ENCODE measurements at places on chromosomes 7 and 10.

- DNase-seq, result peak; percentile 25
Measured at GRCh38 chr10:70512149-70512639, 33.6 kb downstream of the PALD1 start.

DNA sequence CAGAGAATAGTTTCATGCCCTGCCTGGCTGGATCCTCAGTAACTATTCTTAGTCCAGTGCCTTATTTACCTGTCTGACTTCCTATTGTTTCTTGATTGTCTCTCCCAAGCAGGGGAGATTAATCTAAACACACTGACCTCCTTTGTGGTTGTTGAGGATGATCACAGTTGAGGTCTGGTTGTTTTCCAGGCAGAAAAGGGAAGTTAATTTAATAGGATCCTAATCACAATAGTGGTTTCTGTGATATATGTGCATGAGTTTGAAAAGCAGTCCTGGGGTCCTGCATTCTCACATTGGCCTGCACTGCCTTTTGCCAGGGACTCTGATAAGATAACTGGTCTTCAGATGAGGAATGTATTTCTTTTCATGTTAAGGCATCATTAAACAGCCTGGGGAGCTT is 130.1 kb downstream of the SND1 start:
- DNase-seq, result no peak

DNA sequence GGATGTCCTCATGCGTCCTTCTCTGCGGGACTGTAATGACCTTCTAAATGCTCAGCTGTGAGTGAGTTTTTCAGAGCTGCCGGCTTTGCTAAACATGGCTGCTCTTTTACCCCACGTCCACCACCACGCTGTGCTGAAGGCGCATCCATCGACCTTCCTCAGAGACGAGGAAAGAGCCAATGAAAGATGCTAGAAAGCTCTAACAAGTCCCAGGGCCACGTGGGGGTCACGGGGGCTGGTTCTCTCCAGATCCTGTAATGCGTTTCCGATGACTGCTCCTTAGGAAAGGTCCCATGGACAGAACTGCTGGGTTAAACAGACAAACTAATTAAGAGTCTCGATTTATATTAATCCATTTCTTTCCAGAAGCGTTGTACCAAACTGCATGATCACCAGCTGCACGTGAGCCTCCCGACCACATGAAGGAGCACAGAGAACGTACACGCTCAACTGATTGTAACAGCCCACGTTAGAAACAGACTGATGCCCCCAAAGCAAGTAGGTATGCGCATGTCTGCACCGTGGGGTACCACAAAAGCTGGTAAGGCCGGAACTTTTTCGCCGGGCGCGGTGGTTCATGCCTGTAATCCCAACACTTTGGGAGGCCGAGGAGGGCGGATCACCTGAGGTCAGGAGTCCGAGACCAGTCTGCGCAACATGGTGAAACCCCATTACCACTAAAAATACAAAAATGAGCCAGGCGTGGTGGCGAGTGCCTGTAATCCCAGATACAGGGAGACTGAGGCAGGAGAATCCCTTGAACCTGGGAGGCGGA is 109.6 kb downstream of the TCERG1L start:
- DNase-seq, result no peak

GRCh38 chr7:1369916-1370657 is 89.2 kb downstream of the MICALL2 start:
- DNase-seq, result no peak

- DNase-seq, result no peak
Measured at GRCh38 chr7:157297185-157297584, 39.6 kb upstream of the DNAJB6 start.

DNA sequence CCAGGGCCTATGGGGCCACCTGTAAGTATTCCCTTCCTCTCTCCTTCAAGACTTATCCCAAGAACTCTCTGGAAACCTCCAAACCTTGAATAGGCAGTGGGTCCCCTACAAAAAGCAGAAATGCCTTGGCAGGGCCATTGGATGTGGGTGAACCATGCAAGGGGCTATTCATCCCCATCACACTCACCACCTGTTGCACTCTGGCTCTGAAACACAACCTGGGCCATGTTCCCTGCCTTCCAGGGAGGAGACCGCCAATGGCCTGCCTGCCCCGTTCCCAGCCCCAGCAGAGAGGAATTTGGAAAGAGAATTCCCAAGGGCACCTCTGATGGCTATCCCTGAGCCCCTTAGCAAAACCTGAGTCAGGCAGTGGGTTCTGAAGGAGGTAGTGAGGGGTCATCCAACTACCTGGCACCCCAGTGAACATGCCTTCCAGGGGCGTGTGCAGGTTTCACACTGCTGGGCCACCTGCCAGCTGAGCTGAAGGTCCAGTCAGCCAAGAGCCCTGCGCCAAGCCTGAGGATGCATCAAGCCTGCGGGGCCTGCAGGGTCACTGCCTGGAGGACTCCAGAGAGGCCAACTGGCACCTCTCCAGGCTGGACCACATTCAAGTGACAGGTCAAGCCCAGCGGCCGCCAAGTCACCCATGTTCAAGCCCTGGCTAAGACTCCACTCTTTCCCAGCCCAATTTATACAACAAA is 101.3 kb downstream of the COL13A1 start:
- no peak for DNase-seq

DNA sequence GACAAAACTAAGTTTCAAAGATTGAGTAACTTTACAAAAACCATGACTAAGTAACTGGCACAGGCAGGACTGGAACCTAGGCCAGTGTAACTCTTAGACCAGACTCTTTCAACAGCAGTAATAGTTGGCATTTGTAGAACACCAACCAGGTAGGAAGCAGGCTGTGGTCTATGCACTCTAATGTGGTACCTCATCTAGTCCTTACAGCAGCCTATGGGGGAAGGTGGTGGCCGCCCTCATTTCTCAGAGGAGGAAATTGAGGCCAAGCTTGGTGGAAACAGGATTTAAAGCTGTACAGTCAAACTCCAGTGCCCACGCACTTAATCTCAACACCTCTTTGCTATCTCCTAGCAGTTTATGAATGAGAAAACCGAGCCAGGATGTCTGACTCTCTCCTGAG is 165.4 kb upstream of the LRGUK start:
- no peak for DNase-seq

GRCh38 chr10:115941361-115941771 is 331.6 kb downstream of the GFRA1 start:
- DNase-seq, result no peak

- DNase-seq, result no peak
Measured at GRCh38 chr10:75876710-75877109, 445.3 kb downstream of the LRMDA start.

- no peak for DNase-seq
Measured at GRCh38 chr10:132890301-132890700, 52.1 kb downstream of the CFAP46 start.

- no peak for DNase-seq
Measured at GRCh38 chr10:92381543-92381954, 90.6 kb downstream of the MARCHF5 start.

DNA sequence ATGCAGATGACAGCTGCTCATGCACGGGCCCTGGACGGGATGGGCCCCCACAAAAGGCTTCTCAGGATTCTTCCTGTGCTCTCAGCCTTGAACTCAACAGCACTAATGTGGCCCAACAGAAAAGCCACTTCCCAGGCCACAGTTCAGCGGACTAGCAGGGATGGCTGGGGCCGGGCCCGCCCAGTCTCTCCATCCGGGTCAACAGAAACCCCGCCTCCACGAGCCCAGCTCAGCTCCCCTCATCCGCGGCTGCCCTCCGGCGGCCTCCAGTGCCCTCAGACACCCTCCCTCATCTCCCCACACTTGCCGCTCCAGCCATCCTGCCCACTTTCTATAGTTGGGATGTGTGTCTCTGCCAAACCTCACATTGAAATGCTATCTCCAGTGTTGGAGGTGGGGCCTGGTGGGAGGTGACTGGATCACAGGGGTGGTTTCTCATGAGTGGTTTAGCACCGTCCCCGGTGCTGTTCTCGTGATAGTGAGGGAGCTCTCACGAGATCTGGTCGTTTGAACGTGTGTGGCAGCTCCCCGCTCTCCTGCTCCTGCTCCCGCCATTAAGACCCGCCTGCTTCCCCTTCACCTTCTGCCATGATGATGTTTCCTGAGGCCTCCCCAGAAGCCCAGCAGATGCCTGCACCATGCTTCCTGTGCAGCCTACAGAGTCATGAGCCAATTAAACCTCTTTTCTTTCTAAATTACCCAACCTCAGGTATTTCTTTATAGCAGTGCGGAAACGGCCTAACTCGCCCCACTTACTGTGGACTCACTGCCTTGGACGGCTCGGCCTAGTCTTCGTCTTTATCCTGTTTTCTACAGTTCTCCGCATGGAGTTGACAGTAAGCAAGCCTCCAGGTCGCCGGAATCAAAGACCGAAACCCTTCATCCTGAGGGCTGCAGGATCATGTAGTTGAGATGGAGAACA is 169.9 kb upstream of the RNF32 start:
- DNase-seq, result no peak

- no peak for DNase-seq
Measured at GRCh38 chr7:37960483-37960882, 40.0 kb downstream of the EPDR1 start.

DNA sequence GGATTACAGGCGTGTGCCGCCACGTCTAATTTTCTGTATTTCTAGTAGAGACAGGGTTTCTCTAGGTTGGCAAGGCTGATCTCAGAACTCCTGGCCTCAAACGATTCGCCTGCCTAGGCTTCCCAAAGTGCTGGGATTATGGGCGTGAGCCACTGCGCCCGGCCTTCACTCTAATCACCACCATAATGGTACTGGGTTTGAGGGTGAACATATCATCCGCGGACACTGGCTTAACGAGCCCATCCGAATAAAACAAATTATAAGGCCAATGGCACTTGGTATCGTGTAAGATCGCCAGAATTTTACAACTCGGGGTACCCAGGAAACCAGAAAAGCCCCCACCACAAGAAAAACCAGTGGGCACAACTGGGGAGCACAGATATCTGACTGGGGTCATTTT is 580 bp downstream of the FAM200A start:
- DNase-seq, result no peak

DNA sequence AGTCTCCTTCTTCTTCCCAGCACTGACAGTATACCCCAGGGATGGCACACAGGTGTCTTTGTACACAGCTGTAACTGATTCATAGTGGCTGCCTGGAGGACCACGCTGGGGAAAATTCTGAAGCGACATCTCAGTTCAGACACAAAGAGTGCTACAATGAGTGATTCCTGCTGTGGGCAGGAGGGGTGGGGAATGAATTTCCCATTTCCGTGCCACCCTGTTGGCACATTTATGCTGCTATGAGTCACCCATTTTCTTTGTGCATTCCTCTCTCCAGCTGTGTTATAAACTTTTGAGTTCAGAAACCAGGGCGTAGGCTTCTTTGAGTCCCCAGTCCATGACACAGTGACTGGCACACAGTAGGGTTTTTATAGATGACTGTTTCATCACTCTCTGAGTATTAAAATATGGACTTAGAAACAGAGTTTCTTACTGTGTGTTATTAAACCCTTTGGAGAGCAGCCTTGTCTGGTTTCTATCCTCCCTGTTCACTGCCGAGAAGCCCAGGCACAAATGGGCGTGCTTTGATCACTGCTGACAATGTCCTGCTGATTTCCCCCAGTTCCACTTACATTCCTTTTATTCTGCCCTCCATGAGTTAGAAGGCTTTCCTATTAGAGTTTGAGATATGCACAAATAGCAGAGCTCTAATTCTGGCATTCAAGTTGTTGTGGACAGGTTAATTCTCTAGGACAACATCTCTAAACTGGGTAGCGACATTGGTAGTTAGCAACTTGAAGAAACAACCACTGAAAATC is 24.0 kb upstream of the NPS start:
- DNase-seq, result no peak

DNA sequence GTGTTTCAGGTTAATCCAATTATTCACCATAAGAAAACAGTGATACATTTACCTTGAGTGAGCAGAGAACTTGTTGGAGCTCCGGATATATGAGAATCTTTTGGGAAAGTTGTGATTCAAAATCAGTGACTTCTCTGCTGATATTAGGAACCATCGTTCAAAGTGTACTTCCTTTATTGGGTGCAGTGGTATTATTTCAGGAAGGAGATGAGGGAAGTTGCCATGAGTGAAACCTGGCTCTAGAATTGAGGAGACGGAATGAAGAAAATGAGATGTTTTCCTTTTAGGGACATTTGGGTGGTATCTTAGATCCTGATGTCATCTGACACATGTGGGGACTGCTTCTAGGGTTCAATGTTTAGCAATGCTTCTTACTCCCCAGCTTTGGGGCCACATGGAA is 343.9 kb downstream of the ABCA13 start:
- DNase-seq, result no peak

GRCh38 chr10:105207476-105207995 is 566.4 kb downstream of the SORCS3 start:
- DNase-seq, result no peak

DNA sequence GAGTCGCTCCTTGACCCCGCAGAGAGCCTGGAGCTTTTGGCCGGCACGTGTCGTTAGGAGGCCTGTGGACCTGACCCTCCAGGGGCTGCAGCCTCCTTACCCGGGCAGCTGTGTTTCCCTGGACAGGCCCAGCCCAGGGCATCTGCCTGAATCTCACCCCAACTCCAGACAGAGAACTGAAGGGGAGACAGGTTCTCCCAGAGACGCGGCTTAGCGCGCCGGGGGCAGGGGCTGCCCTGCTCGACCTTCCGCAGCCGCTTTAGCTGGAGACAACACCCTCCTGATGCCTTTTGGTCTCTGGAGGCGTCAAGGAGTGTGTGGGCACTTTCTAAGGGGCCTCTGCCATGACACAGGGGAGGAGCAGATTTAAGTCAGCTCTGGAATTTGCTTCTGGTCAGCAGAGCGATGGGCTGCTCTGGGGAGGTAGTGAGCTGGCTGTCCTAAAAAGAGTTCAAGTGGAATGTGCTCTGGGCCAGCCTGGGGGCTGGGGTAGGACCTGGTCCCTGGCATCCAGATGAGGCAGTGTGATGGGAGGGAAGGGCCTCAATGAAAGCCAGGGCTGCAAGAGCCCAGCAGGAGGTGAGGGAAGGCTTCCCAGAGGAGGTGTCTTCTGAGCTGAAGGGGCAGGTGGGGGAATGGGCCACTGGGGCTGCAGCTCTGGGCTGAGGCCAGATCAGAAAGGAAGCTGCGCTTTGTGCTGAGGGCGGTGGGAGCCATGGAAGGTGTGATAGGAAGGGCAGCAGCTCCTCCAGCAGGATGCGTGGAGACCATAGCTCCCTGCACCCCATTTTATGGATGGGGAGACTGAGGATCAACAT is 5.8 kb downstream of the GRIFIN start:
- DNase-seq, result no peak

Data from C1 segment of cervical spinal cord (tissue), 14 donors.